ENCODE measurements at places on chromosomes 6 and 20. TPM values are rescaled to one million over a fixed set of nuclear protein-coding genes. Genes with fewer than 3 reads are reported as not detected.

The NNAT gene
- total RNA-seq = 0.45 TPM

The OR2H1 gene
- total RNA-seq = not detected

The MLIP gene
- total RNA-seq = 0.70 TPM

The SDCBP2 gene
- total RNA-seq = 21.5 TPM

The BCLAF1 gene
- 112 TPM for total RNA-seq

The FAM83B gene
- 0.16 TPM for total RNA-seq

The OPN5 gene
- total RNA-seq = not detected

The CGAS gene
- total RNA-seq = 11.8 TPM

The POPDC3 gene
- total RNA-seq = 0.71 TPM

The BTN3A1 gene
- total RNA-seq = 48.0 TPM

Measured in left lung (tissue), 14 donors.